CD4-positive, alpha-beta T cell treated with Interferon gamma for 1 hour (primary cell): ENCODE measurements at places on chromosomes 7 and 10.

GRCh38 chr10:110491346-110491745, 6.4 kb upstream of the DUSP5 start:
- DNase-seq = no peak

DNA sequence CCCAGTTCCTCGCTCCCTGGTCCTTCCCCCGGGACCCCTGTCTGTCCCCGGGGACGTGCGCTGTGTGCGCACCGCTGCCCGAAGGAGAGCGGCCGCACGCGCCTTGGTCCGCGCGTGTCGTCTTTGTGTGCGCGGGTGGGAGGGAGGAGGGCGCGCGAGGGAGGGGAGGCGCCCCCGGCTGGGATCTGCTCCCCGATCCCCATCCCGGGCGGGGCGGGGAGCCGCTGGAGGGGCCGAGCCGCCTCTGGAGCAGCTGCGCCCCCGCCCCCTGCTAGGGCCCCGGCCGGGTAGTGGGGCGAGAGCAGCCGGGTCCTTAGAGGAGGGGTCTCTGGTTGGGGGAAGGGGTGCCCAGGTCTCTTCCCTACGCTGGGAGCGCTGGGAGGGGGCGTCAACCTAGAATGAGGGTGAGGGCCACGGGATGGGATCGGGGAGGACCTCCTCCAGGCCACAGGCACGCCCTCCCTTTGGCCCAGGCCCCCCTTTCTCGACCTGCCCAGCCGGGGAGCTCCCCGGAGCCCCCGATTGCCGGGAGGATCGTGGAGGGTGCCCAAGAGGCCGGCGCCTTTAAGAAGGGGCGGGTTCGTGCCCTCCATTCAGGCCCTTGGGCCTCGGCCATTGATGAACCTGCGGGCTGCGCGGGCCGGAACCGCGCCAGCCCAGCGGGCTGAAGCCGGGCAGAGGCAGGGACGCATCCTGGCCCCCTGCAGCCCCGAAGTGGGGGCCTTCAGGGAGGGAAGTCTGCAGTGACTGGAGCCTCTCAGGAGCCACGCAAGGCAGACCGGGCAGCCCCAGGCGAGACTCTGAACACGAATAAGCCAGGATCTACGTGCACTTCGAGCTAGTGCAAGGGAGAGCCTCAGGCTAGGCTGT, 678 bp downstream of the SH2B2 start:
- no peak for DNase-seq

- no peak for DNase-seq
Observed at GRCh38 chr7:12158334-12159060, 52.6 kb upstream of the TMEM106B start.

- no peak for DNase-seq
Observed at GRCh38 chr10:9253121-9253520, 1198.6 kb downstream of the GATA3 start.
